ENCODE measurements at places on chromosomes 3 and 15. TPM values are rescaled to one million over a fixed set of nuclear protein-coding genes. Genes with fewer than 3 reads are reported as not detected.

ALPK3 gene
- 0.20 TPM for total RNA-seq

PPIB gene
- total RNA-seq = 225 TPM

FETUB gene
- not detected for total RNA-seq

ROBO1 gene
- total RNA-seq = 3.1 TPM

LRRC31 gene
- not detected for total RNA-seq

GLT8D1 gene
- total RNA-seq = 22.2 TPM

TBCCD1 gene
- 11.9 TPM for total RNA-seq

SHC4 gene
- 0.24 TPM for total RNA-seq

SCN11A gene
- 0.16 TPM for total RNA-seq

SATB1 gene
- total RNA-seq = 23.0 TPM

KNG1 gene
- not detected for total RNA-seq

CCDC9B gene
- total RNA-seq = 2.1 TPM

CHST14 gene
- total RNA-seq = 10.1 TPM

- DNase-seq = no peak
Observed at GRCh38 chr15:88017753-88018152, 238.8 kb downstream of the NTRK3 start.

DNA sequence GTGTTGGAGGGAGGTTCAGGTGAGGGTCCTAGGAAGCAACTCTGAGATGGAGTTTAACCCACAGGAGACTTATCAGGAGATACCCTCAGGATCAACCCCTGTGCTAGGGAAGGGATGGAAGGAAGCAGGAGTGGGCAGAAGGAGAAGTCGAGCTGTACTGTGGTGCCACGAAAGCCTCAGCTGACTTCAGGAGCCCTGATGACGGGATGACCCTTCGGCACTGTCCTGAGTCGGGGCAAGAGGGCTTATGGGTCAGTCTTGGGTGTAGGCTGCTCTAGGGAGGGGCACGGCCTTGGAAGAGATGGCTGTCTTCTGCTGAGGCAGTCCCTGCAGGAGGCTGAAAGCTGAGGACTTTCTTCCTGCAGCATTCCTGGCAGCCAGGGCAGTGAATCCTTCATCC lies 7.7 kb downstream of the CLEC3B start:
- no peak for DNase-seq

GRCh38 chr3:87298111-87298718 lies 21.8 kb upstream of the POU1F1 start:
- DNase-seq = no peak

DNA sequence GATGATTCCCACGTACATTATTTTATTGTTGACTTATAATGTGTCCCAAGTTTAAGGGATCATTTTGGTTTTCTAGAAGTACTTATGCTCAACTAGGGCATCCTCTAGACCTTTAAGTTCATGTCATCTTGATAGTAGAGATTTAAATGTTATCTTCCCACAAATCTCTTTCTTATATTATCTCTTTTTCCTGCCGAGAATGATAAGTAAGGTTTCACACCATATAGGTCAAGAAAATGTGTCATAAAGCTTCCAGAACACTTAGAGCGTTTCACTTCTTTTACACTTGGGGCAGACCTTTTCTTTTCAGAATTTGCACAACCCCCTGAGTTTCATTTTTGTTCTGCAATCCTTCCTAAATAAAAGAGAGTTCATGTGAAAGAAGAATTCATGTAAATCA lies 142.0 kb upstream of the CBLB start:
- no peak for DNase-seq

DNA sequence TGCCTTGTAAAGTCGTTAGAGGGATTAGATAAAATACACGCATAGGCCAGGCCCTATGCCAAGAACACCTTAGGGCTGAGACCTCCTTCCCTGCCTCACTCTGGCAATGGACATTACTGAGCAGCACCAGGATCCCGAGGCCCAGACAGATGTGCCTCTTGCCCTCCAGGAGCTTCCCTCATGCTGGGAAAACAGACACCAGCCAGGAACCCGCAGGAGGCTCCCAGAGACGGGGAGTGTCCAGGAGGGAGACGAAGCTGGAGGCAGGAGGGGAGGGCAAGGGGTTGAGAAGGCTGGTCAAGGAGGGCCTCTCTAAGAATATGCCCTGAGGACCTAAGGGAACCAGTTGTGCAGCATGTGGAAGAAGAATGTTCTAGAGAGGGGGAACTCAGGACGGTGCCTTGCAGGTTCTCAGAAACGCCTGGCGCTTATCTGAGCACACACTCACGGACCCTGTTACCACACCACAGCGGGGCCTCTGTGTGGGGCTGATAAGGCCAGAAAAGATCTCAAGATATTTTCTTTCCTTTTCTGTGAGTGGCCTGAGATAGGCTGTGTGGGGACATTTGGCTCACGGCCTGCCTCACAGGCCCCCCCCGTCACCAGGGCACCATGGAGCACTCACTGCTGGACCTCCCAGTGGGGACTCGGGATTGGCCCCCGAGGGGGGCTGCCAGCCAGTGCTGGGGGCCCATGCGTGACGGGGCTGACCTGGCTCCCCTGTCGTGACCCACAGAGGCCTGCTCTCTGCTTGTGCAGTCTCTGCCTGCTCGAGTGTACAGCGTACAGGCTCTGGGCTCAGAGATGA lies 22.0 kb upstream of the CYP11A1 start:
- DNase-seq = no peak

DNA sequence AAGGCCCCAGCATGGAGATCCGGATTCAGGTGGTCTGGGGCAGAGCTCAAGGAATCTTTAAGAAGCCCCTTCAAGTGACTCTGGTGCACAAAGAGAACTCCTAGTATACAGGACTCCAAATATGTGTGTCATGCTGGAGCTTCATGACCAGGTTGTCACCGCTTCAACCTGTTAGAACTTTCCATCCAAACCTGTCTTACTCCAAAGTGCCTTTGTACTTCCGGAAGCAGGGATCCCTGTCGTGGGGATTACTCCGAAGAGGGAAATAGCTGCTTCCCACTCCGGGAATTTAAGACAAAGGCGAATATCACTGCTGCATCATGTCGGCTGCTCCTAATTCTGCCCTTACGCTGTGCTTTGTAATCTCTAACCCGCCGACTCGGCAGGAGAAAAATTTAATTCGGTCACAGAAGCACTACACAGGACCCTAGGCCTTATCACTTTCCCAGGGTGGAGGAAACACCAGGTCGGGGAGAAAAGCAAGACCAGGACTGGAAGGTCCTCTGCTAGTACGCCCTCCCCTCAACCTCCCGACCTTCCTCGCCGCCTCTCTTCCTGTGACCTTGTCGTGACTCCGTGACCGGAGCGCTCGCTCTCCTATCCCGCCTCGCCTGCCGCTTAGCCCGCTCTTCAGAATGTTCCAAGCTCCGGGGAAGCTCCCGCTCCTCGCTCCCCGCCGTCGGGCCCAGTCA lies 730 bp downstream of the HIGD1A start:
- DNase-seq = no peak

- no peak for DNase-seq
Observed at GRCh38 chr3:10457560-10457959, 47.8 kb downstream of the ATP2B2 start.

GRCh38 chr15:49088996-49089395 lies 42.8 kb upstream of the SECISBP2L start:
- no peak for DNase-seq

GRCh38 chr3:6717026-6717943 lies 143.6 kb upstream of the GRM7 start:
- DNase-seq = no peak

DNA sequence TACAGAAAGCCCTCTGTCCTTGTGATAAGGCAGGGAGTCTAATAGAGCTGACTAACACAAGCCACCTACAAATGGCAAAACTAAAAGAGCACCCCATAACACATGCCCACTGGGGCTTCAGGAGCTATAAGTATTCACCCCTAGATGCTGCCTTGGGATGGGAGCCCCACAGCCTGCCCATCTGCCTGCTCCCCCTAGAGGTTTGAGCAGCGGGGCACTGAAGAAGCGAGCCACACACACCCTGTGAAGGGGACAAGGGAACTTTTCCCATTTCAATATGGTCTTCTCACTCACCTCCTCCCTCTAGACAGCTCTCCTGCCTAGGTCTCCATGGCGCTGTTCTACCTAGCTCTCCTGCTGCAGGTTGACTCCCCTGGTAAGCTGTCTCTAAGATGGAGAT lies 261.0 kb downstream of the SHQ1 start:
- no peak for DNase-seq

GRCh38 chr3:10581251-10581650 lies 75.9 kb upstream of the ATP2B2 start:
- DNase-seq = no peak

DNA sequence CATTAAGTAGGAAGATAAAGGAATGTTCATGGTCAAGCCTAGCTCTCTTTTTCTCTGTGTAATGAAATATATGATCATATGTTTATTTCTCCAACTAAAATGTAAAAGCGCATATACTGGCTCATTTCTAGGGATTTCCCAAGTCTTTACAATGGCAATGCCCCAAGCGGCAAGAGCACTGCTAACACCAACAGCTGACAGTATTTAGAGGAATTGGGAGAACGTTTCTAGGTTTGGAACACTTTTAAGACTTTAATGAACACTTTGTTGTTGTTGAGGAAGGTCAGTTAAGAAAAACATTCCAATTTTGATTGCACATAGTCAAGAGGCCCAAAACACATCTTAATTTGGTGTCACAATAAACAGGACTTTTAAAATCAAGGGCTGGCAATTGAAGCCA lies 132.7 kb downstream of the ATP8B4 start:
- DNase-seq = no peak

DNA sequence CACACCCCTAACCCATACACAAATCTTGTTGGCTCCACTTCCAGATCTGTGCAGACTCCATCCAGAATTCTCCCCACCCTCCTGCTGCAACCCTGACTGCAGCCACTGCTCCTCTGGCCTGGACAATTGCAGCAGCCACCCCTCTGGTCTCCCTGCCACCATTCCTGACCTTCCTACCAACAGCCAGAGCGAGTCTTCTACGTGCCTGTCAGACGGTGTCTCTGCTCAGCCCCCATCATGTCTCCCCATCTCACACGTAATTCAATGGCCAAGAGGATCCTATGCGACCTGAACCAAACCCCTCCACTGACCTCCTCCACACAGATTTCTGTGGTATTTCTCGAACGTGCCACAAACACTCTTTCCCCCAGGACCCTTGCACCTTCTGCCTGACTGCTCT lies 103.3 kb downstream of the TPRA1 start:
- no peak for DNase-seq

GRCh38 chr3:48125013-48125705 lies 63.1 kb downstream of the CDC25A start:
- DNase-seq = no peak

GRCh38 chr15:63436872-63437375 lies 55.3 kb upstream of the CA12 start:
- DNase-seq = no peak

GRCh38 chr3:47661121-47661752 lies 82.6 kb upstream of the CSPG5 start:
- DNase-seq = no peak

- no peak for DNase-seq
Observed at GRCh38 chr3:7682822-7683229, 818.8 kb upstream of the LMCD1 start.

DNA sequence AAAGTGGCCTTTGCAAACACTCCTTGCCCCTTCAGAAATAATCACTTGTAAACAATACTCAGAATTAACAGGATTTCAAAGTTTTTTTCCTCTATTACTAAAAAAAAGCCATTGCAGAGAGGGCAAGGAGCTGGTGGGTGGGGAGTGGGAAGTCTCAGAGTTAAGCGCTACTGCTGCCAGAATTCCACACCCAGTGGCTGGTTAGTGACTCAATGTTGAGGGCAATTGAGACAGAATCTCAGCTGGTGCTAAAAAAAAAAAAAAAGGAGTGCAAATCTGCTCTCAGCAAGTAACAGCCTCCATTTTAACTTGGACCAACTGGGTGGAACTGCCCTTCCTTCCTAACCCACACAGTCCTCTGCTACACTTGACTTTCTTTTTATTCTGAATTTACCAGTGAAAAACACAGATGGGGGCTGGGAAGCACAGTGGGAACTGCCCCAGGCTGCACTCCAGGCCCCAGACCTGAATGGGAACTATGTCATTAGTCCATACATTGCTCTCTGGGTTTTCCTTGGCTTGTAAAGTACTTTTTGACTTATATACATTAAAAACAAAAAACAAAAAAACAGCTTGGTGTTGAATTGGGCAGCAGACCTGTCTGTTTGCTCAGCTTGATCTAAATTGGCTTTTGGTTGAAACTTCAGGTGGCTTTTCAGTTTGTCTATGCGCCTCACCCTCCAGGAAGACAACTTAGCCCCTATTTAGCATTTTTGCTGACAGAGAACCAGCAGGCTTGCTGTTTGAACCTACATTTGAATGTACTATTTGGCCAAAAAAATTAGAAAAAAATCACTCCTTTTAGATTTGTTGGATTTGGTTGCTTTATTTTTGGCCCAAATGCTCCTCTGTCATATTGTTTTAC lies 357.8 kb upstream of the TBL1XR1 start:
- DNase-seq = no peak

DNA sequence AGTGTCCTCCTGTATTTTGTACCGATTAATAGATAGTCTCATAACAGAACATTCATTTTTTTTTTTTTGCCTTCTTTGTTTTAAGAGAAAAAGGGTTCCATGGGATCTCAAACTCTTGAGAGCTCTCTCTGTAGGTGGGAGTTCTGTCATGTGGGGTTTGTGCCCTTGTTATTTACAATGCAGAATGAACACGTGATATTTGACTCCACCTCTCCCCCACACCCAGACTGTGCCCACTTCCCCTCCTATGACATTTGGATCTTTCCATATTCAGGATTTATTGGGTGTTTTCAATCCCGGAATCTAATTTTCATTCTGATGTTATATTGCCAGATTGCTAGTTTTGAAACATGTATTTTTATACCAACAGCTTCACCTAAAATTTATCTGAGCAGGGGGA lies 49.5 kb downstream of the ARPP21 start:
- no peak for DNase-seq

DNA sequence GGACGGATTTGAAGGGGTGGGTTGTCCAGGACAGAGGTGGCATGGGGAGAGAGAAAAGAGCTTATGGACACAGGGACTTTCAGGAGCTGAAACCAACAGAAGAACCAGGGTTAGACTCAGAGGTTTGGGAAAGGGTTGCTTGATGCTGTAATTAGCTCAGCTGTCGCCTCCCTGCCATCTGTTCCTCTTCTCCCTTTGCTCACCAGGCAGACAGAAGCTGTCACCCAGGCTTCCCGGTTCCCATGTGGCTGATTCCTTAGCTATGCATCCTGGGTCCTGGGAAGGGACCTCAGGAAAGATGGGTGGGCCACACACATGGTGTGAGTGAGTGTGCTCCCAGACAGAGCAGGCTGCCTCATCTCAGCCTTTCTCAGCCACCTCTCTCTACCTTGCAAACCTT lies 14.1 kb downstream of the PTPN23 start:
- DNase-seq = no peak

DNA sequence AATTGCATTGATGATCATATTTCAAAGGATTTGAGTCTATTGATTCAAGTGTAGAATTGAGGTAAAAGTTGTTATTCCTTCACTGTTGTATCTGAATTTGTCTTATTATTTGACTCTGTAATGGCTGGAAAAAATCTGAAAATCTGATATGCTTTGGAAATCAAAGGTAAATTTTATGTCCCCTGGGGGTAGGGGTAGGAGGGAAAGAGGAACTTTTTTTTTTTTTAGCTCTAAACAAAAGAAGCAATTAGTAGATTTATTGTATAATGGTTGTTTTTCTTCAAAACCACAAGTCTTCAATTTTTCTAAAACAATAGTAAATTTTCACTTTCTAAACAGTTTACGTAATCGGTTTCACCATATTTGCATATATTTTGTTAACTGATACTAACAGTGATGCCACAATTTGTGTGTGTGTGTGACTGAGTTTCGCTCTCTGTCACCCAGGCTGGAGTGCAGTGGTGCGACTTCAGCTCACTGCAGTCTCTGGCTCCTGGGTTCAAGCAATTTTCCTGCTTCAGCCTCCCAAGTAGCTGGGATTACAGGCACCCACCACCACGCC lies 91.7 kb upstream of the GOLGA6L4 start:
- no peak for DNase-seq

GRCh38 chr3:168051070-168051469 lies 44.7 kb downstream of the GOLIM4 start:
- DNase-seq = no peak
